ENCODE measurements at places on chromosomes 4 and X.

GRCh38 chr4:35982318-35982717 lies 262.0 kb downstream of the ARAP2 start:
- DNase-seq: no peak

- DNase-seq: no peak
Observed at GRCh38 chr4:176242764-176243347, 26.2 kb downstream of the ASB5 start.

DNA sequence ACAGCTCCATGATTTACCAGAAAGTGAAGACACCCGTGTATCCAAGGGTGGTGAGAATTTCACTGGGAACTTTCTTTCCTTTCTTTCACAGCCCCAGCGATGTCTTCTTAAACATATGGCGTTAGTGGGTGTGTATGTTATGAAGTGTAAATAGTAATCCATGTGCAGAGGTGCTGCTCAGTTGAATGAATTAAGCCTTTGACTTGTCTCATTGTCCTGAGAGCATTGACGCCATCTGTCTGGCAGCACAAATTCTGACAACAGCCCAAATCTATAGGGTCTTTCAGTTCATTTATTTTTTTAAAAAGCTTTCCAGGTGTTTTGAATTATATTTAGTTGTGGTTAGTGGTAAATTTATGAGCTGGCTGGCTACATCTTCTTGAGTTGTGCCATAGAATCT lies 69.4 kb downstream of the CLCN5 start:
- no peak for DNase-seq

DNA sequence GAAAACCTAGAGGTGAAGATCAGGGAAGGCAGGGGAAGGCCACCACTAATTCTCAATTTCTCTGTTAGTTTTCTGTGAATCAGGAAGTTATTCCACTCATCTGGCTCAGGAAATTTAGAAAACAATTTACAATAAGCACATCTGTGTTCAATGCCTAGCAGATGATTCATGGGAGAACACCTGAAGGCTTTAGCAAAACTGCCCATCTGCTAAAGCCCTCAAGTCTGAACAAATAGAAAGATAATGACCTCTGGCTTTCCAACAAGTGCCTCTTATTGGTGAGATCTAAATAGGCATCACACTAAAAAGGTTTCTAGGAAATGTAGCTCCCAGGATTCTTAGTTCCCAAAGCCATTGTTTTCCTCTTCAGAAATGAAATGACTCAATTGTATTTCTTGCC lies 122.1 kb upstream of the GNPDA2 start:
- DNase-seq: no peak

DNA sequence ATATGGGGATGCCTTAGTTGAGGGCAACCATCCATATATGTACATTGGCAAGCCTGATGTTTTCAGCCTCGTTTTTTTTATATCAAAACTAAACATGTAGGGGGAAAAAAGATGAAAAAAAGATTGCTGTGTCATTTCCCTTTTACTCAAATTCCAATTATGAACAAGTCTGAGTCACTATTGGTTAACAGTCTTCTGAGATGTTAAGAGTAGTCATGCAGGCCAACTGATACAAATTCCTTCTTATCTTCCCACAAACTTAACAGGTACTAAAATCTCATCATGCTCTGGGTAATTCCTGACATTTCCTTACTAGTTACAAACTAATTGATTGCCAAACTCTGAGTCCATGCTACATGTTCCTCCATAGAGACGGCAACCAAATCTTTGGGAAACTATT lies 222.1 kb downstream of the FRMPD4 start:
- no peak for DNase-seq

DNA sequence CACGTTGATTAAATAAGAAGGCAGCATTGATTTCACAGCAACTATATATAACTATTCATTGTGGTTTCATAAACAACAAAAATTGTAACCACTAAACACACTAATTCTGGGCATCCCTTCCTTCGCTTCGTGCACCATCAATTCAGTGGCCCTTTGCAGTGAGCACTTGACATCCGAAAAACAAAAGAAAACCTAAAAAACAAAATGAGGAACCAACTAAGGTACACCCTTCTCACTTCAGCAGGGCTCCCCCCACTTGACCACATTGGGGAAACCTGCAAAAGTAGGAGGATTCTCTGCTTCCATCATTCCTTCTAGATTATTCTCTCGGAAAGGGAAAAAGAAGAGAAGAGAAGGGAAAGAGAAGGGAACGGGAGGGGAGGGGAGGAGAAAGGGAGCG lies 28.3 kb downstream of the NBDY start:
- DNase-seq: no peak

DNA sequence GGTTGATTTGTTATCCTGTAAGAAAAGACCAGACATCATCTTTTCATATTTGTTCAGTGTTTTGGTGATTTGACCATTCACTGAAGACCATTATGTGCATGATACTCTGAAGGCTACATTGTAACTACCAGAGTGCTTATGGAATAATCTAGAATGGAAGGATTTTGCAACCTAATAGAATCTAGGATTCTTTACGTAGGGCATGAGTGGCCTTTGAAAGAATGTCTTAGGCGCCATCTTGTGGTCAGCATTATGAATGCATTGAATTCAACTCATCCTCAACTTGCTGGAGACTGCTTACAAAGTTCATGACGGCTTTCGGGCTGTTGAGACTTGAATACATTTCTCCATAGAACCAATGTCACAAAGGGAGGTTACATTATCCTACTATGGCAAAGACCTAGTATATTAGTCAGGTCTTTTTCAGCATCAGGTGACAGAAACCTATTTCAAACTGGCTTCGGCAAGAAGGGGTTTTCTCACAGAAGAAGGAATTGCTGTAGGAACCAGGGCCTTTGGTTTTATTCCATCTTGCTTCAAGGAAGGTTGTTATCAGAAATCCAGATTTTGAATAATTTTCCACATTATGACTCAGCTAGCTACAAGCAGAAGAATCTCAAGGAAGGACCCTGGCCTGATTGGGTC lies 104.1 kb downstream of the GPAT3 start:
- peak; percentile 64 for DNase-seq

DNA sequence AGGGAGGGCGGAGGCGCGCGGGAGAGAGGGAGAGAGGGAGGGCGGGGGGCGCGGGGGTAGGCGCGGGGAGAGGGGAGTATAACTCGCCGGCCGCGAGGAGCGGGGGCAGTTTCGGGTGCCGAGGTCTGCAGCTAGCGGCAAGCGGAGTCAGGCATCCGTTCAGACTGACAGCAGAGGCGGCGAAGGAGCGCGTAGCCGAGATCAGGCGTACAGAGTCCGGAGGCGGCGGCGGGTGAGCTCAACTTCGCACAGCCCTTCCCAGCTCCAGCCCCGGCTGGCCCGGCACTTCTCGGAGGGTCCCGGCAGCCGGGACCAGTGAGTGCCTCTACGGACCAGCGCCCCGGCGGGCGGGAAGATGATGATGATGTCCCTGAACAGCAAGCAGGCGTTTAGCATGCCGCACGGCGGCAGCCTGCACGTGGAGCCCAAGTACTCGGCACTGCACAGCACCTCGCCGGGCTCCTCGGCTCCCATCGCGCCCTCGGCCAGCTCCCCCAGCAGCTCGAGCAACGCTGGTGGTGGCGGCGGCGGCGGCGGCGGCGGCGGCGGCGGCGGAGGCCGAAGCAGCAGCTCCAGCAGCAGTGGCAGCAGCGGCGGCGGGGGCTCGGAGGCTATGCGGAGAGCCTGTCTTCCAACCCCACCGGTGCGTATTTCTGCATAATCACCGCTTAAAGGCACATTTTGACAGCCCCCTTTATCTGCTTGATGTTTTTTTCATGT lies at the start of gene POU4F2:
TSS of gene POU4F2 (plus strand) at position 108 of the 720 bp plus-strand sequence. CDS start at position 356, 248 bp downstream.
- no peak for DNase-seq

GRCh38 chrX:47223476-47224250 lies 5.2 kb downstream of the CDK16 start:
- no peak for DNase-seq

DNA sequence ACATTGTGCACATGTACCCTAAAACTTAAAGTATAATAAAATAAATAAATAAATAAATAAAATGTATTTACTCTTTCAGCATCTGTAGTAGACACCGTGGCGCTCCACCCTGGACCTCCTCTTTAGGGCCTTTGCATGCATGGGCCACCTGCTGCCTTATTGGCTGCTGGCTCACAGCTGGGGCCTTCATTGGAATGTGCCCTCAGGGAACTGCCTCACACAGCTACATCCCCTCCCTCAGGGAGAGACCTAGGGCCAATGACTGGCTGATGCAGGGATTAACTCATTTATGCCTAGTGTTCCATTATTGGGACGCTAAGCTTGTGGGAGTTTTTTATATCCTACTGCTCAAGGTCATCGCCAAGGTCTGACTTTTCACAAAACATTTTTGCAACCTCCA lies 302.9 kb upstream of the FTHL17 start:
- no peak for DNase-seq

DNA sequence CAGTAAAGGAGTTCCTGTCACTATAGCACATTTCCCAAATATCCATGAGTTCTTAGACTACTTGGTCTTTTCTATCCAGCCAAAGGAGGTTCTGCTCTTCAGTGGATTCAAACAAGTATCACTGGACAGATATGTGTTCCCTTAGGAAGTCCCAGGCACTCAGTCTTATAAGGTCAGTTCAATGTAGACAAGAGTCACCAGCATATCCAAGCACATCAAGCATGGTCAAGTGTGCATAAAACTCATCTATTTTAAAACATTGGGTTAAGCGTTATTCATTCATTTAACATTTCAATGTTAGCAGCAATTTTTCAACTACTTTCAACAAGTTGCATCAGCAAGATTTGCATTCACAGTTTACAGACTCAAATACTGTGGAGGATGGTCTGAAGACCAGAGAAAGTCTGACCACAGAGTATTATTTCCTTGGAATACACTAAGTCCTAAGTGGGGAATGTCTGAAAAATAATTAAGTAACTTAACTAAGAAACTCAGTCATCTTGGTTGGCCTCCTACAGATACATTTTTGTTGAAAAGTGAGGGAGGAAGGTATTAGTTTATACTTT lies 630.5 kb upstream of the IGFBP7 start:
- DNase-seq: no peak

- DNase-seq: no peak
Observed at GRCh38 chr4:182306792-182307507, 63.7 kb downstream of the TENM3 start.

DNA sequence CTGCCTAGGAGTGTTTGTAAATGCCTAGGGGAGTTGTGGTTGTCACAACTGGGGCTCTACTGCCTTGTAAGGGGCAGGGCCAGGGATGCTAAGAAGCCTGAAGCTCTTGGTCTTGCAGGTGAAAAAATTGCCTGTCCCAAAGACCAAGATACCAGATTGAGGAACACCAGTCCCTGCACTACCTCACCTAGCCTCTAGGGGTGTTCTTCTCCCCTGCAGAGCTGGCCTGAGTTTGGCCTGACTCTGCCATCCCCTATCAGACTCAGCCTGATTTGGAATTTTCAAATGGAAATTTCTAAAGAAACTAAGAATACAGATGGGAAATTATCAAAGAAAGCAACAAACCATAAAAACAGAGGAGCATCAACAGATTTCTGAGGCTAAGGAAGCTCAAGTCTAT lies 90.4 kb downstream of the ZC4H2 start:
- no peak for DNase-seq

GRCh38 chrX:48569958-48570357 lies 4.3 kb upstream of the RBM3 start:
- peak; percentile 71 for DNase-seq

DNA sequence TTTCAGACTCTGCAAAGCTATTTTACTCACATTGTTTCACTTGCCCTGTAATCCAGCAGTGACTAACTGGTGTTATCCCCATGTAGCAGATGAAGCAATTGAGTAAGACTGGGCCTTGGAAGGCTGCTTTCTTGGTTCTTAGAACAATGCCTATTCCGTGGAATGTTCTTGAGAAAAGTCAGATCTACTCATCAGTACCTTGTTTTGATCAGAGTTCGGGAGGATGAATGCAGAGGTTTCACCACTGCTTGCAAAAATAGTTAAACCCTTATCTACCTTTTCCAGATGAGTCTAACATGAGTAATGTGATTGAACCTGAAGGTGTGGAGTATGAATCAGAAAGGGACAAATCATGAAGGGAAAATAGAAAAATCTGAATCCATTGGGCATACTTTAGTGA lies 1.8 kb downstream of the MAOB start:
- no peak for DNase-seq
